GM12891 (cell line): ENCODE measurements at places on chromosomes 3 and 15.

GRCh38 chr3:87797872-87798566 lies 260.8 kb downstream of the CGGBP1 start:
- no peak for DNase-seq

GRCh38 chr15:96521386-96521785 lies 190.9 kb downstream of the NR2F2 start:
- DNase-seq: no peak

GRCh38 chr3:170741756-170742529 lies 128.1 kb downstream of the RPL22L1 start:
- DNase-seq: no peak

DNA sequence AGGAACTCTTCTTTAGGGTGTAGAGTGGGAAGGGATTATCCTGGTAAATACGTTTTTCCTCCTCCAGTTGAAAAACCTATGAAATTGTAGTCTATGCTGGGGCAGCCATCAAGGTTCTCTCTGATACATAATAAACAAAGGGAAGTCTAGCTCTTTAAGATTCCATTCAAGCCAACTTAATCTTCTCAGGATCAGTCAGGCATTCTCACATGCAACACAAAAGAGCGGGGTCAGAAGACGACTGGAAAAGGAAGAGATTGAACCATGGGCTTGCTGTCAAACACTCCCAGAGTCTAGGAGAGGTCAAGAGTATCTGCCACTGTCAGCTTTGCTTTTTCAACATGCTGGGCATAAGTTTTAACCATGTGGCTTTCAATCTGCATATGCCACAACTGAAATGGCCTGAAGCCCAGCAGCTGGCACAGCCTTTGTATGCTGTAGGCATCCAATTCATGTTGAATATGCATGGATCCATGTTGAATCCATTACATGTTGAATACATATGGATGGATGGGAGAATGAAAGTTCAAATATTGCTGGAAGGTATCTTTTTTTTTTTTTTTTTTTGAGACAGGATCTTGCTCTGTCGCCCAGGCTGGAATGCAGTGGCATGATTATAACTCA lies 8.5 kb downstream of the TRAT1 start:
- no peak for DNase-seq

DNA sequence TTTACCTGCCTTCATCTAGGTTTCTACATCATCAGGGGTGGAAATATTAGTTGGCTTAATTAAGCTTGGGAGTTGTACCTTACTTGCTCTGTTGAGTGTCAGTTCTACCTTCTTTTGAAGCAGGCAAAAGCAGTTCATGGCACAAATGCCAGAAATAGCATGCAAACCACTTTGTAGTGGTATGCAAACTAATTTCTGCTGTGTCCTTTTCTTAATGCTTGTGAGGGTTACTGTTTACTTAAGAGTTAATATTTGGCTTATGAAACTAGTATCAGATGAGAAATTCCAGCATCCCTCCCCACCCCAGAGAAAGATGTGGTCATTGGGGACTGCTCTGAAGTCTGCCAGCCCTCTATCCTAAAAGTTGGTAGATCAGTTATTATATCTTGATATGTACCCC lies 7.1 kb downstream of the ATP2C1 start:
- no peak for DNase-seq

GRCh38 chr3:111434941-111435622 lies 106.9 kb upstream of the CD96 start:
- DNase-seq: no peak

DNA sequence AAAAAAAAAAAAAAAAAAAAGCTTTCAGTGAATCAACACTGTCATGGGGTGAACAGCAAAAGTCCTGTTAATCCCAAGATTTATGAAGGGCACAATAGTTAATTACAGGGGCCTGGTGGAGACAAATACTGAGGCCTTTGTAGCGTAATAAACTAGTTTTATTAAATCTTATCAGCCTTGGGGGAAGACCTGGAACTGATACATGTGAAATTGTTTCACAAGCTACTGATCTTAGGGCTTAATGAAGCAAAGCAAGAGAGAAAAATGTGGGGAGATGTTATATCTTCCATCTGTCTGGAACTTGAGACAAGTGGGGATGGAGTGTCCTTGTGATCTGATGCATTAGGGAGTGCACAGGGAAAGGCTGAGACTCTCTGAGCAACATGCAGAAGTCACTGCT lies 47.9 kb upstream of the OSBPL11 start:
- no peak for DNase-seq

GRCh38 chr3:106534206-106534605 lies 665.4 kb upstream of the CBLB start:
- no peak for DNase-seq

- DNase-seq: no peak
Measured at GRCh38 chr15:59206623-59207183, at the start of gene LDHAL6B. LDHAL6B (plus strand) TSS chr15:59206843; CDS start chr15:59206941, 98 bp downstream.

- no peak for DNase-seq
Measured at GRCh38 chr15:78620527-78621421, at the start of gene CHRNA3. CHRNA3 (minus strand) TSS chr15:78620996; CDS start chr15:78620794, 202 bp downstream.

- peak; percentile 65 for DNase-seq
Measured at GRCh38 chr3:197501879-197502620, 53.7 kb downstream of the BDH1 start.

DNA sequence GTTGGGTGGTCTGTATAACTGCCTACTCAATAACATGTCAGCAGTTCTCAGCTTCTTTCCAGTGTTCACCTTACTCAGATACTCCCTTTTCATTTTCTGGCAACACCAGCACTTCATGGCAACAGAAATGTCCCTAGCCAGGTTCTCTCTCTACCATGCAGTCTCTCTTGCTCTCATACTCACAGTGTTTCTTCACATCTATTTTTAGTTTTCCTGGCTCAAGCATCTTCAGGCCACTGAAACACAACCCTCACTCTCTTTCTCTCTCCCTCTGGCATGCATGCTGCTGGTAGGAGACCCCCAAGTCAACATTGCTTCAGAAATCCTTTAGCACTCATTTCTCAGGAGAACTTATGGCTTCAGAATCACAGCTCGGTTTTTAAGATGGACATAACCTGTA lies at the start of gene CAPN3:
CAPN3 (plus strand) TSS at position 253 of the 400 bp plus-strand sequence. CDS start 305 bp downstream, outside the sequence.
- no peak for DNase-seq

DNA sequence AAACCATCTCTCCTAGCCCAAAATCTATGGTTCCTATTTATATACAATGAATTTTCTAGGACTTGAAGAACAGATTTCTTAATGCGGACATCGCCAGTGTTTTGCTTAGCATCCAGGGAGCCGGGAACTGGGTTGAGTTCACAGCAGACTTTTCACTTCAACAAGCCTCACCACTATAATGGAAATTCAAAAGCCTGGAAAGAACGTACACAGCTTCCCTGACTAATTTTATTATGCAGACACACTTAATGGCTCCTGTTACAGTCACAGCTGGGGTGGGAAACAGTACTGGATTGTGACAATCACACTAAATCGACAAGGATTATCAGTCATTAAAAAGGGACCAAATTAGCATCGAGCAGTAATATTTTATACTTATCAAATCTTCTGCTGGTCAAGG lies 129.2 kb upstream of the BNIP2 start:
- no peak for DNase-seq

DNA sequence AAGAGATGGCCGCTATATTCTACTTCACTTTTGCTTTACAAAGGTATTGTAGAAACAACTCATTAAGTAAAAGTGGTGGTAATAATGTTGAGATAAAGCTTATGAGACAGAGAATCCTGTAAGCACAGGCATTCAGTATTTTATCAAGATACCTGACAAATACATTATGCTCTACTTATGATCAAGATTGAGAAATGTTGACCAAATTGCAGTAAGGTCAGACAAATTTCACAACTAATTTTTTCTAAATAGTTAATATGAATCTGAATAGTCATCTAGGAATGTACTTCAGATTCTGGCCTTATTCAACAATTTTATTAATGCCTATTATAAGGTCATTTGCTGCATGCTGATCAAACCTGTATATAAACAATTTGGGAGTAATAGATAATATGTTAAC lies 95.1 kb upstream of the MBNL1 start:
- no peak for DNase-seq

- no peak for DNase-seq
Measured at GRCh38 chr15:52802110-52802509, 12.0 kb upstream of the ONECUT1 start.

DNA sequence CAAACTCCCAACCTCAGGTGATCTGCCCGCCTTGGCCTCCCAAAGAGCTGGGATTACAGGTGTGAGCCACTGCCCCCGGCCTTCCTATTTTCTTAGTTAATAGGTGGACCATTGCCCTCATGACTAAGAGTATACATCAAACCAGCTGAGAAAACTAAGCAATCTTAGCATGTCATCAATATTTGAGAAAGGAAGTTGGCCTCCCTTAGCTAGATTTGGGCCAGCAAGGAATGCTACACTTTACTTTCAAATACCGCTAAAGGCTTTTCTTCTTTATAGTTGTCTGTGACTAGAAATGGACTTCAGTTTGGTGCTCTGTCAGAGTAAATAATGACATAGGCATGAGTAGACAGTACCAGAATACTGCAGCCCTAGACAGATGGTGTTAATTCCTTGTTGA lies 199.3 kb downstream of the GAP43 start:
- DNase-seq: no peak

DNA sequence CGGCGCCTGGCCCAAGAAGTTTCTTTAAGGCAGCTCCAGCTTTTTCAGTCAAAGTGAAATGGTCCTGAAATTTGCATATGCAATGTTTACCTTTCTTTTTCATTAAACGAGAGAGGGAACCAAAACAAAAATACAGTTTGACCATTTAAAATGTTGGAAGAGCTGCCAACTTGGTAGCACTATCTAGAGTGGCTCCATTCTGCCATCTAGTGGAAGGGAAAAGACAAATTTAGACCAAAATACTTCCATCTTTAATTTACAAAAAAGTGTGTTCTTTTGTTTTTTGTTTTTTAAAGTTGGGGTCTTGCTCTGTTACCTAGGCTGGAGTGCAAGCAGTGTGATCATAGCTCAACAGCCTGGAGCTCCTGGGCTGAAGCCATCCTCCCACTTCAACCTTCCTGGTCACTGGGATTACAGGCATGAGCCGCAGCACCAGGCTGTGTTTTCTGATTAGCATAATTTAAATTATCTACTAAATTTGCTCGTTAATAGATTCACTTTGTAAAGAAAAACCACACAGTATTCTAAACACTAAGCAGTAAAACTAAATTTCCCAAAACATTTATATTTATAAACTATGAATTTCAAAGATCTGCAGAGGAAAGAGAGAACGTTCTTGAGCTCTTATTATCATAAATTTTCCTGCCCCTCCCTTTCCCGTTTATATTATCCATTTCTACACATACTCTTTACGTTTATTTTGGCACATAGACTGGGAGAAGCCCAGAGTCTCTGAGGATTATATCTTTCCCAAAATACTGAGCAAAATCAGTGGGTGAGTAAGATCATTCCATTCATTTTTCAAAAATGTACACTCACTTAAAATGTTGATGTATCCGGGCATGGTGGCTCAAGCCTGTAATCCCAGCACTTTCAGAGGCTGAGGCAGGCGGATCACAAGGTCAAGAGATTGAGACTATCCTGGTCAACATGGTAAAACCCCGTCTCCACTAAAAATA lies 15.4 kb upstream of the RFC4 start:
- no peak for DNase-seq

- no peak for DNase-seq
Measured at GRCh38 chr3:110858549-110858948, 213.1 kb upstream of the NECTIN3 start.

DNA sequence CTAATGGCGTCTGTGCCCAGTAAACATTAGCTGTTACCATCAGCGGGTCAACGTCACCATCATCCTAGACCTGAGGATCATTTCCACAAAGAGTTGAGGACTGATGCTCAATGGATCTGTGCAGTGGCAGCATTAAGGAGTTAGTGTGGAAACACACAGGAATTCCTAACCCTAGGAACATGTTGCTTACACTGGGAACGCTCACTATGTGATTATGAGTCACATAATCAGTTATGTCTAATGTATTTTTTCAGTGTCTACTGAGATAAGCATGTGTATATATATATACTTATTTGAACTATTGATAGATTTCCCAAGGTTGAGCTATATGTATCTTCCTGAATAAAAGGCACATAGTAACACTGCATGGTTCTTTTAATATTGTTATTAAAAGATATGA lies 19.0 kb downstream of the ARNT2 start:
- DNase-seq: no peak

- no peak for DNase-seq
Measured at GRCh38 chr3:175672119-175672689, 813.1 kb downstream of the NAALADL2 start.

GRCh38 chr15:81293728-81294515 lies 30.0 kb downstream of the STARD5 start:
- peak; percentile 37 for DNase-seq

GRCh38 chr3:177427540-177427939 lies 230.3 kb upstream of the TBL1XR1 start:
- no peak for DNase-seq

DNA sequence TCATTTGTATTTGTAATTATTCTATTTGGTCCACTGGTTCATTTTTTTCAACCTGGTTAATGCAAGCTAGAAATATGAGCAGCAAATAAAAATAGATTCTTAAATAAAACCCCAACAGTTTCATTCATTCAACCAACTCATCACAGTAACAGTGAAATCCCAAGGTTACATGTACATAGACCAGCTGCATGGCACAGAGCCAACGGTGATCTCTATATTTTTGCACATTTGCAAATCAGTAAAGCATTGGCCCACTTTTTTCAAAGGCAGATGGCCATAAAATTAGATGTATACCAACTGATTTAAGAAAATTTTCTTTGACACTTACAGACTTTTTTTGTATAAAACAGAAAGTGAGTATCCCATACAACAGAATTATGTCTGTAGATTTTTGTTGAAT lies 49.3 kb downstream of the STRIT1 start:
- no peak for DNase-seq

DNA sequence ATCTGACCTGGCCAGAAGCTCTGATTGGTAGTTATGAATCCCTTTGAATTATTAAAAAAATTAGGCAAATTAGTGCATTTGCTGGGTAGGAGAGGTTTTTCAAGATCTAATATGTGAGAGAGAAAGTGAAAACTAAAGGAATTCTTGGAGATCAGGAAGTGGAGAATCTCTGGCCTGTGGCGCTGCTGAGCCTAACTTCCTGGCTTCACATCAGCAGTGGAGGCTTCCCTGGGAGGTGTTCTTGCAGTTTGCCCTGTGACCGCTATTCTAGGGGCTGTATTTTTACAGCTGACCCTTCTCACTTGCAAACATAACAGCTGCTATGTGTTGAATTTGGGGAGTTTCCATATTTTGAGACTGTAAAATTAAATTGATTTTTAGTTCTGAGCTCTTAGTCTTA lies 166.4 kb downstream of the ATG7 start:
- DNase-seq: no peak

- DNase-seq: no peak
Measured at GRCh38 chr3:178259703-178260102, 276.5 kb upstream of the KCNMB2 start.

GRCh38 chr3:100335434-100335833 lies 877 bp downstream of the NIT2 start:
- DNase-seq: peak; percentile 23
